ENCODE measurements at places on chromosomes 13 and 19.
A peak's percentile ranks its signal among the peaks of the same experiment; 100 is the strongest.

- no peak for DNase-seq
These were observed 305.0 kb downstream of the EFNB2 start for GRCh38 chr13:106230450-106230849.

DNA sequence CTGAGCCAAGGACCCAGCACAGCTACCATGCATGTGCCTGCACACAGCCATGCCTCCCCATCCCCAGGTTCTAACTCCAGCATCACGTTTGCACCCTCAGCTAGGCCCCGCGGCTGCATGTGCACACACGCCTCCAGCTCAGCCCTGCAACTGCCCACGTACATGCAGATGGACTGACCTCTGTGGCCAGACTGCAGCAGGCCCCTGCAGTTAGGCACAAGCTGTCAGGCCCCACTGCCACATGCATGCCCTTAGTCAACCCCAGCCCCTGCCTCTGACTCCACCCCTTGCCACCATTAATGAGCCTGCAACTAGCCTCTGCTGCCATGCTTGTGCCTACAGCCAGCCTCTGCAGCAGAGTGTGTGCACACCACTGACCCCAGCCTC lies 23.1 kb downstream of the SLC6A16 start:
- DNase-seq, result no peak

- no peak for DNase-seq
These were observed 291.6 kb downstream of the KLF12 start for GRCh38 chr13:73842626-73843025.

- DNase-seq, result no peak
These were observed 44.7 kb upstream of the FRY start for GRCh38 chr13:31986676-31987470.

GRCh38 chr19:14315433-14315832 lies 65.8 kb upstream of the ADGRE5 start:
- no peak for DNase-seq

DNA sequence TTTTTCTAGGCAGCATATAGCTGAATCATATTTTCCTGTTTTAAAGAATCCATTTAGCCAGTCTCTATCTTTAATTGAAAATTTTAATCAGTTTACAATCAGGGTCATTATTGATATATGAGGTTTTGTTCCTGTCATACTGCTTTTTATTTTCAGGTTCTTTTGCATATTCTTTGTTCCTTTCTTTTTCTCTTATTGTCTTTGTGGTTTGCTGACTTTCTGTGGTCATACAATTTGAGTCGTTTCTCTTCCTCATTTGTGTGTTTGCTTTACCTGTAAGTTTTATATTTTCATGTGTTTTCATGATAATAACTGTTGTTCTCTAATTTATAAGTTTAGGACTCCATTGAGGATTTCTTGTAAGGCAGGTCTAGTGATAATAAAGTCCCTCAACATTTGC lies 812.6 kb downstream of the DACH1 start:
- DNase-seq, result no peak

DNA sequence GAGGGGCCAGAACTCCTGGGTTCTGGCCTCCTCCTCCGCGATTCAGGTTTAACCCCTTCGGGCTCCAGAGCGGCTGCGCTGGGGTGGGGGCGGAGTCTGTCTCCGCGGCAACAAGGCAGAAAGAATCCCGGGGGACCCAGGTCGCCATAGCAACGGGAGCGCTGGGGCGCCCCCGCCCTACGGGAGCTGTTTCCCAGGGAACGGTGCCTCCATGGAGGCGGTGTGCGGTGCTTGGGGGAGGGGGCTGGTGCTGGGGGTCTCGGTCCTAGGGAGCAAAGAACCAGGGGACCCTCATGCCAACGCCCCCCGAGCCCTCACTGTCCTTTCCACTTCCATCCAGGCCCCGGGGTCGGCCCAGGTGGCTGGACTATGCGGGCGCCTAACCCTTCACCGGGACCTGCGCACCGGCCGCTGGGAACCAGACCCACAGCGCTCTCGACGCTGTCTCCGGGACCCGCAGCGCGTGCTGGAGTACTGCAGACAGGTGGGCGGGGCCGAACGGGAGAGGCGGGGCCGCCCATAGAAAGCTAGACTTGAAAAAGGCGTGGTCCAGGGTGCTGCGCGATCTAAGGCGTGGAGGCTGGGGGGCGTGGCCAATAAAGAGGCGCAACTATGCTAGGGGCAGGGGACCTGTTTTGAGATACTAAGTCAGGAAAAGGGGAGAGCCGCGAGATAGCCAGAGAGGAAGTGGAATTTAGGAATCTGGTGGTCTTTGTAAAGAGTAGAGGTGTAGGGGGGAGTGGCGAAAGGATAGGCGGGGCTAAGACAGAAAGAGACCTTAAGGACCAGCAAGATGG lies 1.2 kb downstream of the APLP1 start:
- DNase-seq, result peak; percentile 87

DNA sequence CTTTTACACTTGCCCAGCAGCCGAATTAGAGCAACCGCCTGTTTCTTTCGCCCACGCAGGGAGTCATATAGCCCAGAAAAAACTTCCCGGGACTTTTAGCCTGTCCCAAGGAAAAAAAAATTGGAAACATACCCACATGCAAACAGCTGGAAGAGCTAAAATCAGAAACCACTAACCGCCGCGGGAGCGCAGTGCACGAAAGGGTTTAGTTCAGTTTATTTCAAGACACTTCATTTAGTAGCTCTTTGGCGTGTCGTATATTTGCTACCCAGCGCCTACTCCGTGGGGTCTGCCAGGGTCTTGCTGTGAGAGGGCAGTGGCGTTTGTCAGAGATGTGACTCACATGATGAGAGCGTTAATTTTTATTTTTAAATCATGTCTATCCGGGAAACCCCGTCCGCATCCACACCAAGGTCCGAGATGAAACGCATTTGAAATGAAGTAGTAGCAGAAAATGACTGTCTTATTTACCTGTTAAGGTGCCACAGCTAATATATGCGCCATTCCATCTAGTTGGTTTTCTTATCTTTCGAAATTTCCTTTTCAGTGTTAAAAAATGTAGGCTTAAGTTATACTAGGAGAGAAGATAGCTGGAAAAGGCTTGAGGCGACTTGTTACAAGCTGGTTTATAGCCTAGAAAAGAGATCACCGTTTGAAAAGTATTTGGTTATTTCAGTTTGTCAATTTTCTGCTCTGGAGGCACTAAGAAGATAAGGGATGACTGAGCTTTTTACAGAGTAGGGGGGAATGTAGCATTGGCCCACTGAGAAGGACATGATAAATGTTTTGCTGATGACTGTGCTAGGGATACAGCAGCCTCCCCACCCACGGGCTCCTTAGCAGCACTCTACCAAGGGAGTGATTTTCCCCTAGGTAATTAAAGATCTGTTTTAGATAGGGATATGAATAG lies 1.7 kb downstream of the KLF5 start:
- no peak for DNase-seq

DNA sequence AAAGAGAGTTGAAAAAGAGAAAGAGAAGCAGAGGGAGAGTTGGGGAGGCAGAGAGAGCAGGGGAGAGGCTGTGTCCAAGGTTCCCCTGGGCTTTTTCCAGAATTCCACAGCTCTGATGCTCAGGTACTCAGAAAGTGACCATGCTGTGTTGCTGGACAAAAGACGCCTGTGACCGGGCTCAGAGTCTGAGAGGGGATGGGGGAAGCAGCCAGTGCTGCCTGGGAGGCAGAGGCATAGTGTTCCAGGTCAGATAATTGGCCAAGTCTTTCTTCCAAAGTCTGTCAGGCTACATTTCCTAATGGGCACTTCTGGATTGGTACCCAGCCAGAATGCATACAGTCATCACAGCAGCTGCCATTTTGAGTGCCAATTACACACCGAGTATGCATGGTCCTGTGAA lies 86.1 kb downstream of the PTPRS start:
- DNase-seq, result no peak

GRCh38 chr13:40668335-40668734 lies 1.9 kb upstream of the FOXO1 start:
- DNase-seq, result peak; percentile 55

GRCh38 chr13:68923995-68924394 lies 1183.6 kb upstream of the ATXN8OS start:
- DNase-seq, result no peak

- no peak for DNase-seq
These were observed 4.8 kb downstream of the RUBCNL start for GRCh38 chr13:46382224-46382623.

DNA sequence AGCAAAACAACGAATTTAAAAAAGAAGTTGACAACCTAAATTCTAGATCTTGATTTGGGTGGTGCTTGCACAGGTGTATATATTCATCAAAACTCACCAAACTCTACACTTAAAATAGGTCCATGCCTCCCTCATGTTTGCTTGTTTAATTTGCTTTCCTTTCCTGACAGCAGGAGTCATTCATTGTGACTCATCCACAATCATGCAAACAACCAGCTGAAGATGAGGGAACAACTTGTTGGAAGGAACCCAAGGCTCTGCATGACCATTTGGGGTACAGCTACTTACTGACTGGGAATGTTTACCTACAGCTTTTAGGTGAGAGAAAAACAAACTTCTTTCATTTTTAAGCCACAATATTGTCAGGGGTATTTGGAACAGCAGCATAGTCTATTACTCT lies 96.6 kb downstream of the RXFP2 start:
- DNase-seq, result no peak

- DNase-seq, result no peak
These were observed 168.0 kb downstream of the PCDH9 start for GRCh38 chr13:67062160-67062559.

DNA sequence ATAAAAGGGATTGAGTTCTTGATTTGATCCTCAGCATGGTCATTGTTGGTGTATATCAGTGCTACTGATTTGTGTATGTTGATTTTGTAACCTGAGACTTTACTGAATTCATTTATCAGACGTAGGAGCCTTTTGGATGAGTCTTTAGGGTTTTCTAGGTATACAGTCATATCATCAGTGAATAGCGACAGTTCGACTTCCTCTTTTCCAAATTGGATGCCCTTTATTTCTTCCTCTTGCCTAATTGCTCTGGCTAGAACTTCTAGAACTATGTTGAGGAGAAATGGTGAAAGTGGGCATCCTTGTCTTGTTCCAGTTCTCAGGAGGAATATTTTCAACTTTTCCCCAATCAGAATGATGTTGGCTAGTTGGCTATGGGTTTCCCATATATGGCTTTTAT lies 27.0 kb downstream of the POMP start:
- no peak for DNase-seq

GRCh38 chr19:32718286-32718685 lies 1.3 kb upstream of the TDRD12 start:
- DNase-seq, result no peak

GRCh38 chr13:112220296-112220875 lies 153.4 kb downstream of the SOX1 start:
- no peak for DNase-seq

- no peak for DNase-seq
These were observed 6.8 kb downstream of the FIZ1 start for GRCh38 chr19:55592391-55593090.

DNA sequence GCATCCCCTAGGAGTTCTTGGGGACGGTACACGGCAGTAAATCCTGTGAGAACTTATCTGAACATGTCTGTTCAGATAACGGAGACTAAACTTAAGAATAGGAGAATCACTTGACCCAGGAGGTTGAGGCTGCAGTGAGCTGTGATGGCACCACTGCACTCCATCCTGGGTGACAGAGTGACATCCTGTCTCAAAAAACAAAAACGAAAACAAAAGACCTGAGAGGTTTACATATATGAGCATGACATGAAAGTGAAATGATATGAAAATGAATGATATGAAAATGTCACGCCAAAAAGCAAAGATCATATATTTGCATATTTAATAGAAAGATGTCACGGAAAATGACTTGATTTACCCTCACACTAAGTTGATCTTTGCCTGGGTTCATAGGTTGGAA lies 5.8 kb downstream of the ZNF175 start:
- no peak for DNase-seq

GRCh38 chr13:44429311-44429710 lies 55.7 kb downstream of the SERP2 start:
- no peak for DNase-seq

- DNase-seq, result no peak
These were observed 20.3 kb downstream of the TNFSF9 start for GRCh38 chr19:6551091-6551490.

GRCh38 chr13:76380446-76381065 lies 505.6 kb downstream of the KCTD12 start:
- DNase-seq, result no peak

DNA sequence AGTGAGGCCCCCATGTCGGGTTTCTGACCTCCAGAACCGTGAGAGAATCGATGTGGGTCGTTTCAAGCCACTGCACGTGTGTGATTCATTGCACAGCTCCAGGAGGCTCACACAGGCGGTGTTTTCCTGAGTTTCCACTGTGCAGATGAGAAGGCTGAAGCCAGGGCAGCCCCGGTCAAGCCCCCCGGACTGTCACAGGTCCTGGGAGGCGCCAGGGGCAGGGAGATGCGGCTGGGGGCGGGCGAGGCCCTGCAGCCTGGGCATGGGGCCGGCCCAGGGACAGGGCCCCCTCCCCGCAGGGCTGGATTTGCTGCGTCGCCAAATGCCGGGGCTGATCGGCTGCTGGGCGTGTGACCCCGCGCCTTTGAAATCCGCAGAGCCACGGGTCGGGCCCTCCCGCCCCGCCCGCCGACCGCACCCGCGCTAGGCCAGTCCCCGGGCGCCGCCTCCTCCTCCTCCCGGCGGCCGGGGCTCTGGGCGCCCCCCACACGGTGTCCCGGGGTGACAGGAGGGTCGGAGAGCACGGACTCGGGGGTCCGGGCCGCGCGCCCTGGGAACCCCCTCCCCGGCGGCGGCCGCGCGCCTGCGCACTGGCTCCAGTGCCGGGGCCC lies 9.9 kb upstream of the MKNK2 start:
- peak; percentile 88 for DNase-seq

- peak; percentile 75 for DNase-seq
These were observed 6.2 kb upstream of the PTBP1 start for GRCh38 chr19:791007-791566.

GRCh38 chr13:99926014-99926731 lies 45.4 kb downstream of the ZIC5 start:
- peak; percentile 25 for DNase-seq

DNA sequence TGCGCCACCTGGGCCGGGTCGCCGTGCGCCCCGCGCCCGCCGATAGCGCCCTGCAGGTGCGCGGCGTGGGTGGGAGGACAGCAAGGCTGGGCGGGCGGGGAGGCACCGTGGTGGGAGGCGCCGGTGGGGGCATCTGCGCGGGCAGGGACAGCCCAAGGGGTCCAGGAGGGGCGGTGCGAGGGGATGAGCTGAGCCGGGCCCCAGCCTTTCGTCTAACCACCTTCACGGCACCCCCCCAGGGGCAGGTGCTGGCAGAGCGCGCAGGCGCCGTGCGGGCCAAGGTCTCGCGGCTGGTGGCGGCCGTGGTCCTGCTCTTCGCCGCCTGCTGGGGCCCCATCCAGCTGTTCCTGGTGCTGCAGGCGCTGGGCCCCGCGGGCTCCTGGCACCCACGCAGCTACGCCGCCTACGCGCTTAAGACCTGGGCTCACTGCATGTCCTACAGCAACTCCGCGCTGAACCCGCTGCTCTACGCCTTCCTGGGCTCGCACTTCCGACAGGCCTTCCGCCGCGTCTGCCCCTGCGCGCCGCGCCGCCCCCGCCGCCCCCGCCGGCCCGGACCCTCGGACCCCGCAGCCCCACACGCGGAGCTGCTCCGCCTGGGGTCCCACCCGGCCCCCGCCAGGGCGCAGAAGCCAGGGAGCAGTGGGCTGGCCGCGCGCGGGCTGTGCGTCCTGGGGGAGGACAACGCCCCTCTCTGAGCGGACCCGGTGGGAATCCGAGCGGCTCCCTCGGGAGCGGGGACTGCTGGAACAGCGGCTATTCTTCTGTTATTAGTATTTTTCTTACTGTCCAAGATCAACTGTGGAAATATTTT lies 3.1 kb downstream of the KISS1R start:
- no peak for DNase-seq
